ENCODE measurements at places on chromosomes 2 and 18.

GRCh38 chr2:68861330-68861729 lies 9.9 kb downstream of the BMP10 start:
- no peak for DNase-seq

DNA sequence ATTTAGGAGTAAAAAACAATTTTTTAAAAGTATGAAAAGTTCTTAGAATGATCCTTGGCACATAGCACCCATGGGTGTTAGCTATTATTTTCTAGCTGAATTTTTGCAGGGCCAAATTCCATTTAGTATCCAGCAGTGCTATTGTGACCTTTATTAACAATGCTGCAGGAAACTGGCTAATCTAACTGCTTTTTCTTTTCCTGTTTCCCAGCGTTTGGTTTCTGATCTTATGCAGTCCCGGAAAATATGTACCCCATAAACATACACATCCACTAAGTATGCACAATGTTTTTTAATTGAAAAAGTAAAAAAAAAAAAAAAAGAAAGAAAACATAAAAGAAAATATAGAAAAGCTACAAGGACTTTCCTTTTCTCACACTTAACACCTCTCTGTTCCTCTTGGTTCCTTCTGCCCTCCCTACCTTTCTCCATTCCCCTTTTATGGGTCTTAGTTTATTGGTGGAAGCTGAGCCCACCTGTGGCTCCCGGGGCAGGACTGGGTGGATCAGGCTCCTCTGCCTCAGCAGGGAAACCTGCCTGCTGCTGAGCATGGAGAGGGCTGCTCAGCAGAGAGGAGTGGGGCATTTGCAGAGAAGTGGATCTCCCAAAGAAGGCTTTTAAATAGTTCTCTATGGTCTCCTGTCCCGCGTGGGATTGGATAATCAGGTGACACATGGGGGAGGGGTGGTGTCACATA lies 9.3 kb upstream of the SLC16A14 start:
- no peak for DNase-seq

DNA sequence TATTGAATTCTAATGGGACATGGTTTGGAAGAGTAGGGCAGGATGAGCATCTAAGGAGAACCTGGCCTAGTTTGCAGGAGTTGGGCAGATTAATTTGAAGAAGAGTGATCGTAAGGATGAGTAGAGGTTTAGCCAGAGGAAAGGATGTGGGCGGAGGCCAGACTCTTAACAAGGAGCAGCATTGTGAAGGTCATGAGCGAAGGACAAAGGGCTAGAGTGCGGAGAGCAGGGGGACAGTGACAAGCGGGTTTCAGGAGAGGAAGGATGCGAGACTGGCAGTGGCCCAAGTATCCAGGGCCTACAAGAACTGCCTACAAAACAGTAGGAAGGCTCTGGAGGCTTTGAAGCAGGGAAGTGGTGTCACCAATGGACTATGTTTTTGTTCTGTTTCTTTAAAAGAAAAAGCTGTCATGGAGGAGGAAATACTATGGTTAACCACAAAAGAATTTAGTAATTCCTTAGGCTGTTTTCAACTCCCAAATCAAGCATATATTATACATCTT lies 20.1 kb downstream of the SLC66A3 start:
- peak; percentile 72 for DNase-seq

DNA sequence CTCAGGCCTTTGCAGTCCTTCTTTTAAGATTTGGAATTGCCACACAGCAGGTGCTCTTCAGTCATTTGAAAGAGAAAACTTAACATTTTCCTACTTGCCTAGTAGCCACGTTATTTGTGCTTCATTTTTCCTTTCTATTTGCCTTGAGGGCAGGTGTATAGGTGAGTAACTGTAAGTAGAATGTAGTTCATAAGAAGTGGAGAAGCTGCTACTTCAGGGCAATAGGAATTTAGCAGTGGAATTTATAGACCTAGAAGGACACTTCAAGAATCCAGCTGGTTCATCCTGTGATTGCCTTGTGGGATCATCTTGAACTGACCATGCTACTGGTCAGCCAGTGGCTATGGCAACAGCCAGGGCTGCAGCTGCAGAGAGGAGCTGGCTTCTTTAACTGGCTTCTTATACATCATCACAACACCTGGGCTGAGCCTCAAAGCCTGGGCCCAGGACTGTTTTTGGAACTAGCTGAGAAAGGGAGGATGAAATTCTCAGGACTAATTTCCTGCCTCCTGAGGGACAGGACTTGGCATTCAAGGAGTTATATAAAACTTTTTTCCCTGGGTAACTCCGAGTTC lies 5.1 kb upstream of the LANCL1 start:
- no peak for DNase-seq

- DNase-seq, result peak; percentile 48
Measured at GRCh38 chr2:63654959-63655358, 66.2 kb downstream of the MDH1 start.

DNA sequence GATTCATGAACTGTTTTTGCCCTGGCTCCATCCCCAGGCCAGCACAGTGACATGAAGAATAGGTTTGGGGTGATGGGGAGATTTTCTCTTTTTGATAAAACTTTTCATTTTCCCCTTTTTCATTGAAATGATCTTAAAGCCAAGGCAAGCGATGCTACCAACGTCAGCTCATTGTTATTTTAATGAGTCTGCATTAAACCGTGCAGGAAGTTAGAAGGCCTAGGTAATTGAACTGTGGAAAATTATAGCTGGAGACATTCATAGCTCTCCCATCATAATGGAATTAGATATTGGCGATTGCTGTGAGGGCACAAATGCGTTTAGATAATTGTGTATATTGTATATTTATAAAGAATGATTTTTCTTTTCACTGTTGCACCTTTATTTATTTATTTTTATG lies 33.2 kb downstream of the SMARCAL1 start:
- no peak for DNase-seq

GRCh38 chr2:43179942-43180341 lies 46.5 kb downstream of the ZFP36L2 start:
- no peak for DNase-seq

- DNase-seq, result no peak
Measured at GRCh38 chr2:60512062-60512622, 41.3 kb downstream of the BCL11A start.

- DNase-seq, result no peak
Measured at GRCh38 chr2:23745068-23745725, 181.7 kb downstream of the ATAD2B start.

- DNase-seq, result no peak
Measured at GRCh38 chr2:29006092-29006979, 25.2 kb downstream of the TOGARAM2 start.

DNA sequence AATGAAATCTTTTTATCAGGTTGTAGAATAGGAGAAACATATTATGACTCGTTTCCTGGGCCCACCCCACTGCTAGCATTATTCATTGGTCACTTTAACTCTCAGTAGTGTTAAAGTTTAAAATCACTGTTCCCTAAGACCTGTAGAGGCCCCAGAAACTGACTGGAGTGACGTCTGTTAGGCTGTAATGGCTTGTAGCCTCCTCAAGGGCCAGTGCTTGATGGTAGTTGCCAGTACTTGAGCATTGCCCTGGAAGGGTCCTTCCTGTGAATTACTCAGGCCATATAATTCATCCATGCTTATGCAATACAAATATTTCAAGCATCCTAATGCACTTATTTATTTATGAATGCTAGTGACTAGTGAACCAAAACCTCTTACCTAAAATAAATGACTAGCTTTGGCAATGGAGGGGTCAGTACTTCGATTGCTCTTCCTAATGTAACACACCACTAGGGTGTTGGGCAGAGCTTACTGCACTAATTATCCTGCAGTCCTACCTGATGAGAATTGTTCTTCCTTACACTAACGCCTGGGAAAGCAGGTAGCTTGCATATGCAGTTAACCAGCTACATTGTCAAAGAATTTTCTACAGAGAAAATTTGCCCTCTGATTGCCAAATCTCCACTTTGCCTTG lies 31.2 kb downstream of the ARHGAP25 start:
- no peak for DNase-seq

- DNase-seq, result no peak
Measured at GRCh38 chr2:209389171-209389618, 34.7 kb upstream of the MAP2 start.

GRCh38 chr2:96872591-96873349 lies 2.9 kb upstream of the SEMA4C start:
- no peak for DNase-seq

- peak; percentile 5 for DNase-seq
Measured at GRCh38 chr2:61018318-61018755, 282 bp upstream of the PUS10 start.

GRCh38 chr2:18787726-18788125 lies 198.4 kb upstream of the NT5C1B start:
- DNase-seq, result no peak

- DNase-seq, result no peak
Measured at GRCh38 chr2:216618785-216619184, 14.4 kb upstream of the IGFBP2 start.

DNA sequence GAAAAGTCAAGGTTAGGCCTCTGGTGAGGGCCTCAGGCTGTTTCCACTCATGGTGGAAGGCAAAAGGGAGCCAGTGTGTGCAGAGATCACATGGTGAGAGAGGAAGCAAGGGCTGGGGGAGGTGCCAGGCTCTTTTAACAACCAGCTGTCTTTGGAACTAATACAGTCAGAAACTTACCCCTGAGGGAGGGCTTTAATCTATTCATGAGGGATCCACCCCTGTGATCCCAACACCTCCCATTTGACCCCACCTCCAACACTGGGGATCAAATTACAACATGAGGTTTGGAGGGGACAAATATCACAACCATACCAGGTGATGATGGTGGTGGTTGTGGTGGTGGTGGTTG lies 10.9 kb downstream of the POLI start:
- no peak for DNase-seq

- no peak for DNase-seq
Measured at GRCh38 chr18:72376256-72376655, 167.9 kb downstream of the CBLN2 start.

DNA sequence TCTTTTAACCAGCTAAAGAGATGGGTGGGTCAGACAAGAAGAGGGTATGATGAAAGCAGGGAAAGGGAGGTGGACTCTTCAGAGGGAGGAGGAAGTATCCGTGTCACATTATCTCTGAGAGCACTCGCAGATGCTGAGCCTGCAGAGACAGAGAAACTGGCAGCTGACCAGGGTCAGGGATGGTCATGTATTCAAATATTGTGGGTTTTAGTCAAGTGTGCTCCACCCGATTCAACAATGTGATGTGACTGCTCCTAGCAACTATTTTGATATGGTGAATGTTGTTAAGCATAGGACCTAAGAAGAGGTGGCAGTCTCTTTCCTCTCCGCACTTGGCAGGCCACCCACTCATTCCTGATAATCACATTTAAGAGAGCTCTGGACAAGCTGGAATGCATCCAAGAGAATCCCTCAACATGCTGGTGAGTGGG lies 1.3 kb upstream of the CLIP4 start:
- no peak for DNase-seq

- DNase-seq, result no peak
Measured at GRCh38 chr18:573385-573784, 6.8 kb upstream of the CETN1 start.

DNA sequence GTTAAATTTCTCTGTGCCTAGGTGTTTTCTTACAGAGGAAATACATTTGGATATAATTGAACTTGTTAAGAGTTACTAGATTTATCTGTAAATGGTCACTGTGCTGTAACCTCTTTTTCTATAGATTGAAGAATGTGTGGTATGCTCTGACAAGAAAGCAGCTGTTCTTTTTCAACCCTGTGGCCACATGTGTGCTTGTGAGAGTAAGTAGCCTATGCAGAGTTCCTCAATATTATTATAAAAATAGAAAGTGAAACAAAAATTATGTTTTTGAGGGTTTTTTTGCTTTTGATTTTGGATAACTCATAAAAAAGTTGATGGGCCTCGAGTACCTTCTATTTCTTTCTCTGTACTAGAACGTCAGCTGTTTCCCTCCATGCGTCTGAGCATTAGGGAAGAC lies 112.4 kb downstream of the MIB1 start:
- no peak for DNase-seq

GRCh38 chr2:188627471-188627870 lies 335.8 kb downstream of the GULP1 start:
- DNase-seq, result no peak

GRCh38 chr2:241217320-241218031 lies 29.0 kb downstream of the ANO7 start:
- peak; percentile 19 for DNase-seq

GRCh38 chr18:1965541-1965940 lies 605.8 kb downstream of the METTL4 start:
- DNase-seq, result no peak

- DNase-seq, result no peak
Measured at GRCh38 chr2:54480025-54480424, 23.9 kb downstream of the SPTBN1 start.

DNA sequence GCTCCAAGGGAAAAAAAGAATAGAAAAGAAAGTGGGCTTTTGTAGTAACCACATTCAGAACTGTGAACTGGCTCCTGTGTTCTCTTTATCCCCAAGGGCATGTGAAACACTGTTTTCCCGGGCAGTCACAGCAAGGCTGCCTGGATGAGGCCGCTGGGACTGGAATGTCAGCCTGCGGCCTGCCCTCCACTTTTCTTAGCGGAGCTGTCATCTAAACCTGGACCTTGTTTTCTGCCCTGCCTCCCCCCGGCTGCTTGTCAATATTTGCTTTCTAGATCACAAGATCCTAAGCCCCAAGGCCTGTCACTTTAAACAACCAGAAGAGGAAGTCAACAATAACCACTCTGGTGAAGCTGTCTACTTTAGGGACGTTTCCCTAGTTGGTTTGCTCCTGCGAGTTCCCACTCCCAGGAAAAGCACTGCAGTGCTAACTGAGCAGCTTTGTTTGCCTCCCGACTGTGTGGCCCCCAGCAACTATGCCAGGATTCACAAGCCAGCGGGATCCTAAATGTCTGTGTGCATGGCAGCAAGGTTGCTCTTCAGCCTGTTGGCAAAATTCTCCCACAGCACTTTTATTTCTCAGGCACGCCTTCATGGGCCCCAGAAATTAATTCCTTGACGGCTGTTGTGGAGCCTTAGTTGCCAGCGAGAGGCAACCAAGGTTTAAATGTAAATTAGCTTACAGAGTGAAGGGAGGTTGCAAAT lies 30.6 kb downstream of the SOWAHC start:
- DNase-seq, result no peak

- DNase-seq, result no peak
Measured at GRCh38 chr2:157833721-157834120, 42.4 kb downstream of the ACVR1 start.

GRCh38 chr18:68855491-68855890 lies 57.6 kb downstream of the CCDC102B start:
- DNase-seq, result no peak

DNA sequence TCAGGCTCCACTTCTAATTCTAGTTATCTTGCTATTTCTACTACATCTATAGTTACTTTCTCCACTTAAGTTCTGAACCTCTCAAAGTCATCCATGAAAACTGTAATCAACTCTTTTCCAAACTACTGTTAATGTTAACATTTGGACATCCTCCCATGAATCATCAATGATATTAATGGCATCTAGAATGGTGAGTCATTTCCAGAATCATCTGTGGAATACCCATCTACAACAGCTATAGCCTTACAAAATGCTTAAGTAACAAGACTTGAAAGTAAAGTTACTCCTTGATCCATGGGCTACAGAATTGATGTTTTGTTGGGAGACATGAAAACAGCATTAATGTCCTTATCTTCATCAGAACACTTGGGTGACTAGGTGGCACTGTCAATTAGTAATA lies 35.4 kb downstream of the BARD1 start:
- DNase-seq, result no peak

Measured in astrocyte of the cerebellum (primary cell).